NCI-H2107 (cell line): ENCODE measurements at places on chromosomes 5 and 9.
A peak's percentile ranks its signal among the peaks of the same experiment; 100 is the strongest.

DNA sequence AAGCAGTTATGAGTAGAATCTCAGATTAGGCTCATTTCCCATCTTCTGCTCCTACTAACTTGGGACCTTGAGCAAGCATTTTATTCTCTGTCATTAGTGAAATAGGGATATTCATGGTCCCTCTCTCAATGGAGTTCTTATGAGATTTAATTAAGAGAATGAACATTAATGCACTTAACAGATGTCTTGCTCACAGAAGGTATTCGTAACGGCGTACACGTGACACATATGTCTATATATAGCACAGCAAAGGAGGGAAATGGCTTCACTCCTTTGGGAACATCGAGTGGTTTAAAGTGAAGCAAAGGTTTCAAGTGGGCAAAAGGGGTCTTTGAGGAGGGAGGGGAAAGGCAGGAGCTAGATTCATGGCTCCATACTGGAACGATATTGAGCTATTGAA is 24.6 kb downstream of the KDM4C start:
- DNase-seq, result no peak

GRCh38 chr9:114428466-114428865 is 40.7 kb upstream of the AKNA start:
- DNase-seq, result no peak

DNA sequence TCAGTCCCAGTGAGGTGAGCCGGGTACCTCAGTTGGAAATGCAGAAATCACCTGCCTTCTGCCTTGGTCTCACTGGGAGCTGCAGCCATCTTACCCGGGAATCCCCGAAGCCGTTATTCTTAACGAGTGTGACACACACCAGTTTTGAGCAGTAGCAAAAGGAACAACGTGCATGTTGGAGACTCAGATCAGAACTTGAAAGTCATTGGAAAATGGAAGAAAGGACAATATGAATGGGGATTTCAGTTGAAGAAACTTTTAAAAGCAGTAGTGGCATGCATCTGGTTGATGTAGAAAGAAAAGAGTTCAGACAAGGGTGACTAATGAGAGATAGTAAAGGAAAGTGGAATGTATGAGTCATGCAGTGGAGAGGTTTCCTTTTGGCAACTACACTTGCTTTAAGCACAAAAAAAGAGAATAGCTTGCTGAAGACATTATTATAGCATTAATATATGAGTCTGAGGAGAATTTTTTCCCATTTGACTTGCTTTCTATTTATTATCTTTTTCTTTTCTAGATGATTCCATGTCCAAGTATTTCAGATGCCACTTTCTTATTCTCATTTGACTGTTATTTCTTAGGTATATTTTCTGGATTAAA is 44.4 kb upstream of the ANKDD1B start:
- no peak for DNase-seq

- no peak for DNase-seq
These were observed 253.1 kb upstream of the IRX1 start for GRCh38 chr5:3342271-3343100.

DNA sequence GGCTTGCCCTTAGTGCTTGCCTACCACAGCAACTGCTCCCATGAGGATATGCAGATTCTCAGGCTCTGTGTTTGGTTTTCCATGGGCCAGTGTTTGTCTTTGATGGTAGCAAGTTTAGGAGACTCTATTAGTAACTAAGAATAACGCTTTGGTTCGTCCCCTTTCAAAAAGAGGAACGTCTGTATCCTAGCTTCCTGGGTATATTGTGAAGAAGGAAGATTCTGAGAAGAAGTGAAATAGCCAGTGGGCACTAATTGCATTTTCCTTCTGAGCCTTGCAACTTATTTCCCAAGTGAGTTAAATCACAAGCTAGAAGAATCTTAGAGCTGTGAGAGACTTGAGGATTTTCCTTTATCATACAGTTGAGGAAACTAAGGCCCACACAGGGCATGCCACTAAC is 376.8 kb downstream of the PIK3R1 start:
- no peak for DNase-seq

GRCh38 chr9:29325894-29326293 is 1752.6 kb upstream of the C9orf72 start:
- no peak for DNase-seq

- DNase-seq, result no peak
These were observed 65.7 kb downstream of the EFNA5 start for GRCh38 chr5:107604990-107605389.

- peak; percentile 65 for DNase-seq
These were observed 127.1 kb downstream of the TRIO start for GRCh38 chr5:14270209-14270702.
